ENCODE measurements at places on chromosomes 13 and 19. TPM values are rescaled to one million over a fixed set of nuclear protein-coding genes. Genes with fewer than 3 reads are reported as not detected.

GRCh38 chr13:76148926-76149325 lies 512.8 kb downstream of the LMO7 start:
- peak; percentile 13 for DNase-seq
- H3K27ac ChIP-seq = no peak overlapping the region
- no peak overlapping the region for H3K4me3 ChIP-seq
- H3K36me3 ChIP-seq = no peaks in the 10 kb centered on the region
- no peaks in the 10 kb centered on the region for H3K27me3 ChIP-seq
- H3K4me1 ChIP-seq = no peaks in the 10 kb centered on the region

FGF9 gene
- polyA plus RNA-seq = 2.3 TPM

CLEC17A gene
- polyA plus RNA-seq = not detected

GRCh38 chr13:112509190-112509589 lies 78.8 kb downstream of the TUBGCP3 start:
- H3K4me1 ChIP-seq = no peaks in the 10 kb centered on the region
- no peak overlapping the region for H3K4me3 ChIP-seq
- peak overlapping the region; percentile 41 for H3K27ac ChIP-seq
- peak; percentile 23 for DNase-seq

DNA sequence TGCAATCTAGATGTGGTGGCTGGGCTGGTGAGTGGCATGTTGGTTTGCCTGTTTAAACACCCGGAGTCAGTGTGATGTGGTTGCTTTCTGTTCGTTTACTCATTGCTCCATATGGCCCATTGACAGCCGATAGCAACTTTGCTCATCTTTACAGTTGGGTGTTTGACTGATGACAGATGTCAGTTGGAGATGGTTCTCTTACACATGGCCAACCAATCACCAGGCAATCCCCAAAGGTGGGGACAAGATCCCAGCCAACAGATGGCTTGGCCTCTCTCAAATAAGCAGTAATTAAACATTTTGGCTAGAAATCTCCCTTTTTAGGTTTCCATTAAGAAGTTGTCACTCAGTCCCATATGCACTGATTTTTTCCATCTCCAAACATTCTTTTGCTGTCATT lies 497.1 kb upstream of the ARGLU1 start:
- no peak for DNase-seq
- H3K4me1 ChIP-seq = no peaks in the 10 kb centered on the region
- H3K27me3 ChIP-seq = no peaks in the 10 kb centered on the region
- no peaks in the 10 kb centered on the region for H3K36me3 ChIP-seq

DNA sequence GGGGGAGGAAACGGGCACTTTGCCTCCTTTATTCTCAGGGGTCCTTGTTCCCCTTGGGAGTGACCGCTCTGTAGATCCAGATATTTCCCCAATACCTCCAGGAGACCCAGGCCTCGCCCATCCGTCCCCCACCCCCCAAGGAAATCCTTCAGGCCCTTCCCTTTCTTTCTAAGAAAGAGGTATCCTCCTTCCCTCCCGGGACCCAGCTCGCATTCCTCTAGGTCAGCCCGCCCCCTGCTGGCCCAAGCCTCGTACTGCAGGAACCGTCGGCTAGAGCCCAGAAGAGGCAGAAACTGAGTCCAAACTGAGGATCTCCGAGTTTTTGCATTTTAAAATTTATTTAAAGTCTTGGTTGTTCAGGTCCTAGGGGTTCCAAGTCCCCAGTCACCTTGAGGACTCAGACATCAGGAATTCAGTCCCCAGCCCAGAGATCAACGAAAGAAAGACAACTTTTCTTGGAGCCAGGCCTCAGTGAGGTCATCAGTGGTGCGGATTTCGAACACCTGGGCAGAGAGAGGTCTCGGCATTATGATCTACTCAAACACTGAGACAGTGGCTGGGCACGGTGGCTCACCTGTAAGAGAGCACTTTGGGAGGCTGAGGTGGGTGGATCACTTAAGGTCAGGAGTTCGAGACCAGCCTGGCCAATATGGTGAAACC lies 7.5 kb upstream of the LRFN1 start:
- no peak overlapping the region for H3K4me3 ChIP-seq
- no peaks in the 10 kb centered on the region for H3K4me1 ChIP-seq
- no peak overlapping the region for H3K27ac ChIP-seq

DNA sequence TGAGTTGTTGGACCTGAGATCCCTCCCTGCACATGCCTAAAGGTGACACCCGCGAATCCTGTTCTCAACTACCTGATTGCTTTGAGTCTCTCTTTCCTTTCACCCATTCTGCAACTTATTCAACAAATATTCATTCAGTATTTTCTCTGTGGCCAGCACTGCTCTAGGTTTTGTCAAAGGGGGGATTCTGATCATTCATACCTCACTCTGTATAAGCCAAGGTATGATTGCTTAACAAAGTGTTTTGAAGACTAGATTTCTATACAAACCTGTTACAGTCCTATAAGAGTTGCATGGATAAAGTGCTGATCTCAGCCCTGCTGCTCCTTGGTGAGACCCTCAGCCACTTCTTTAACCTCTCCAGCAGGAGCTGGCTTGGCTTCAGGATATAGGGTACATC lies 409.7 kb downstream of the KCNRG start:
- no peak overlapping the region for H3K27ac ChIP-seq
- no peaks in the 10 kb centered on the region for H3K36me3 ChIP-seq
- DNase-seq = no peak
- H3K4me3 ChIP-seq = no peak overlapping the region

SLC1A6 gene
- 4.6 TPM for polyA plus RNA-seq

GRCh38 chr13:31067416-31068118 lies 94.1 kb downstream of the HSPH1 start:
- H3K36me3 ChIP-seq = no peaks in the 10 kb centered on the region
- H3K4me3 ChIP-seq = no peak overlapping the region
- DNase-seq = no peak
- H3K4me1 ChIP-seq = no peaks in the 10 kb centered on the region
- H3K27me3 ChIP-seq = no peaks in the 10 kb centered on the region
- H3K27ac ChIP-seq = no peak overlapping the region

AKT1S1 gene
- 73.0 TPM for polyA plus RNA-seq

- no peaks in the 10 kb centered on the region for H3K4me1 ChIP-seq
- no peaks in the 10 kb centered on the region for H3K36me3 ChIP-seq
- no peak overlapping the region for H3K4me3 ChIP-seq
- H3K27ac ChIP-seq = no peak overlapping the region
Measured at GRCh38 chr13:108957369-108958012, 328.1 kb downstream of the MYO16 start.

BAX gene
- 106 TPM for polyA plus RNA-seq

DNA sequence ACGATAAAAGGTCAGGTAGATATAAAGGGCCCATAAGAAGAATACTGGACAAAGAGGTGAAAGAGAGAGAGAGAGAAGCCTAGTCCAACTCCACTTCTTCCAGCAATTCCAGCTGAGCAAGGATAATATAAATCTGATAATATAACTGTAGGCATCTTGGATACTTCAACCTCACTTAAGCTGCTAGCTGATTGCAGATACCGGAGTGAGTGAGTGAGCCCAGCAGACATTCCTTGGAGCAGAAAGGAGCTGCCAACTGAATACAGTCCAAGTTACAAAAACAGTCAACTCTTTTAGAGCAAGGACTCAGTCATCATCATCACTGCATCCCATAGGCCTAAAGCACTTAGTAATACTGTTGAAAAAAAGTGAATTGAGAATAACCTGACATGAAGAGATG lies 387.6 kb downstream of the SLITRK6 start:
- no peak overlapping the region for H3K27ac ChIP-seq
- no peaks in the 10 kb centered on the region for H3K27me3 ChIP-seq
- no peak for DNase-seq
- no peak overlapping the region for H3K4me3 ChIP-seq
- no peaks in the 10 kb centered on the region for H3K4me1 ChIP-seq

URAD gene
- polyA plus RNA-seq = 38.1 TPM

C19orf85 gene
- not detected for polyA plus RNA-seq

IZUMO2 gene
- polyA plus RNA-seq = not detected

RASIP1 gene
- polyA plus RNA-seq = 3.6 TPM

All from hepatocyte (in vitro differentiated cells).